ENCODE measurements at places on chromosomes 12 and 14. TPM values are rescaled to one million over a fixed set of nuclear protein-coding genes. Genes with fewer than 3 reads are reported as not detected.

RAD9B gene
- total RNA-seq, result 0.30 TPM

KRT1 gene
- not detected for total RNA-seq

JPH4 gene
- total RNA-seq, result not detected

NELL2 gene
- under 0.01 TPM for total RNA-seq

KRT73 gene
- not detected for total RNA-seq

ALDH6A1 gene
- 14.3 TPM for total RNA-seq

MYO1A gene
- total RNA-seq, result not detected

DNAH10 gene
- total RNA-seq, result under 0.01 TPM

KRT79 gene
- not detected for total RNA-seq

ABCD2 gene
- total RNA-seq, result not detected

CLEC7A gene
- not detected for total RNA-seq

BICDL1 gene
- not detected for total RNA-seq

TSHR gene
- total RNA-seq, result not detected

ZNF891 gene
- total RNA-seq, result 0.76 TPM

TAS2R9 gene
- not detected for total RNA-seq

IGFBP6 gene
- 13.1 TPM for total RNA-seq

C12orf56 gene
- total RNA-seq, result under 0.01 TPM

TMPRSS12 gene
- total RNA-seq, result not detected

RNASE7 gene
- not detected for total RNA-seq

PARPBP gene
- 23.4 TPM for total RNA-seq

SSTR1 gene
- 1.9 TPM for total RNA-seq

NRL gene
- 0.76 TPM for total RNA-seq

RAB2B gene
- 32.7 TPM for total RNA-seq

LRRIQ1 gene
- total RNA-seq, result 0.65 TPM

KRT6C gene
- total RNA-seq, result not detected

All from epithelial cell of umbilical artery (primary cell).